Urothelium cell line (cell line): ENCODE measurements at places on chromosomes 13 and 19.

GRCh38 chr19:49656456-49657109, 9.1 kb downstream of the IRF3 start:
- DNase-seq, result no peak

GRCh38 chr13:54705738-54706137, 1677.1 kb downstream of the OLFM4 start:
- DNase-seq, result no peak

DNA sequence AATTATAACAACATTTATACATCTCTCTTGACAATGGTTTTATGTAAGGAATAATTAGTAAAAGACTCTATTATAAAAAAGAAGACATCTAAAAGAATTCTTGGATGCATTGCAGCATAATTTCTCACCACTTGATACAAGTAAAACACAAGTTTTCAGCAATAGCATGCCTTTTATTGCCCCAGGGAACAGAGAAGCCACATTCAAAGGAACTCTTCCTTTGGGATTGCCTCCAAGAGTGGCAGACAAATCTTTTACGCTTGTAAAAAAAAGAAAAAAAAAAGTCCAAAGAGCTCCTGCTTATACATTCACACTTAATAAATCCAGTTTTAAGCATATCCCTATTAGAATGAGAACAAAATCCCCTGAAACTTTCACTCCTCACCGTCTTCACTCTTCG, 2357.8 kb upstream of the PCDH20 start:
- DNase-seq, result no peak

DNA sequence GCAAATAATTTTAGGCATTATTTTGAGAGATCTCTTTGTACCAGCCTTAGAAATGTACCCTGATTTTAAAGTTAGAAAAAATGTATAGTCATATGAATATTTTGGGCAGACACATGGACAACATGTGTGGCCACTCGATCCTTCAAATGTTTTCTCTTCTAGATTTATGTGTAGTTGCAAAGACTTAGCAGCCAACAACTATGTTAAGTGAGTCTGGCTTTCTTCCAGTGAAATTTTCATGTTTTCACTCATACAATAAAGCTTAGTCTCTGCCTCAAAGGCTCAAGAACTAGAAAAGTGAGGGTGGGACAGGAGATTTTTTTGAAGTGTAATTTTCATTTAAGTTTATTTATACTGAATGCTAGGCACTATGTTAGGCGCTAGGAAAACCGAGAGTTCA, 207.7 kb upstream of the DACH1 start:
- no peak for DNase-seq

- DNase-seq, result no peak
Measured at GRCh38 chr19:48405850-48406249, 12.4 kb downstream of the GRIN2D start.

DNA sequence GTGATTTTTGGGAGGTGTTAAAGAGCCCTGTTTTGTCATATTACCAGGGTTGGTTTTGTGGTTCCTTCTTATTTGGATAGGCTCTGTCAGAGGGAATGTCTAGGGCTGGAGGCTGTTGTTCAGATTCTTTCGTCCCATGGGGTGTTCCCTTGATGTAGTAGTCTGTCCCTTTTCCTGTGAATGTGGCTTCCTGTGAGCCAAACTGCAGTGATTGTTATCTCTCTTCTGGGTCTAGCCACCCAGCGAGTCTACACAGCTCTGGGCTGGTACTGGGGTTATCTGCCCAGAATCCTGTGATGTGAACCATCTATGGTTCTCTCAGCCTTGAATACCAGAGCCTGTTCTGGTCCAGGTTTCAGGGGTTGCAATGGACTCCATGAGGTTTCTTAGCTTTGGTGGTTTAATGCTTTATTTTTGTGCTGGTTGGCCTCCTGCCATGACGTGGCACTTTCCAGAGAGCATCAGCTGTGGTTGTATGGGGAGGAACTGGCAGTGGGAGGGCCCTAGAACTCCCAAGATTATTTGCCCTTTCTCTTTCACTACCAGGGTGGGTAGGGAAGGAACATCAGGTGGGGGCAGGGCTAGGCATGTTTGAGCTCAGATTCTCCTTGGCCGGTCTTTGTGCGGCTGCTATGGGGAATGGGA, 78.8 kb downstream of the SPRY2 start:
- DNase-seq, result no peak

GRCh38 chr19:12687496-12688196, at the start of gene GNG14:
Gene GNG14 (plus strand): TSS chr19:12687998. CDS start chr19:12688049, 51 bp downstream.
- no peak for DNase-seq

- DNase-seq, result no peak
Measured at GRCh38 chr13:25306671-25307464, 5.4 kb downstream of the NUP58 start.
